ENCODE measurements at places on chromosomes 7 and 10. TPM values are rescaled to one million over a fixed set of nuclear protein-coding genes. Genes with fewer than 3 reads are reported as not detected.

DNA sequence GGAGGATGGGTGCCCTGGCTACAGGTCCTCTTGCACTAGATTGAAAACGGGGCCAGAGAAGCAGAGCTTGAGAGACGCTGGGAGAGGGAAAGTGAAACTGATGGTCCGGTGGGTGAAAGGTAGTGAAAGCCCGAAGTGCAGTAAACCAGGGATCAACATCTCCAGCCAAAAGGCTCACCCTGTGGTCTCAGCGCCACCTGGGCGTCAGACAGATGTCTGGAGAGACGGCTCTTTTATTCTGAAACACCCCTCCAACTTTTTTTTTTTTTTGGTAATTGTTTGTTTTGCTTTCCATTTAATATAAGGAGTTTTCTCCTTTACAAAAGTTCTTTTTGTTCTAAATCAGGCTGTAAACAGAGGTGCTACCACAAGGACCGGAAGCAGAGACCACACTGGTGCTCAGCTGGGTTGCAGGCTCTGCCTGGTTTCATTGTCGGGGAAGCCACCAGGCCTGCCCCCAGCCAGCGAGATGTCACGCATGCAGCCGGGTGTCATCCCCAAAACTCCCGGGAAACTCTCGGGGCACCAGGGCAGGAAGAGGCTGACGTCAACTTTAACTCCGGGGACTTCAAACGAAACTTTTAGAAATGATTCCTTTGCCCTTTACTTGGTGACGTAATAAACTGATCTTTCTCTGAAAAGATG is 11.2 kb downstream of the IL2RA start:
- peak; percentile 80 for DNase-seq

The IKZF1 gene
- not detected for total RNA-seq

DNA sequence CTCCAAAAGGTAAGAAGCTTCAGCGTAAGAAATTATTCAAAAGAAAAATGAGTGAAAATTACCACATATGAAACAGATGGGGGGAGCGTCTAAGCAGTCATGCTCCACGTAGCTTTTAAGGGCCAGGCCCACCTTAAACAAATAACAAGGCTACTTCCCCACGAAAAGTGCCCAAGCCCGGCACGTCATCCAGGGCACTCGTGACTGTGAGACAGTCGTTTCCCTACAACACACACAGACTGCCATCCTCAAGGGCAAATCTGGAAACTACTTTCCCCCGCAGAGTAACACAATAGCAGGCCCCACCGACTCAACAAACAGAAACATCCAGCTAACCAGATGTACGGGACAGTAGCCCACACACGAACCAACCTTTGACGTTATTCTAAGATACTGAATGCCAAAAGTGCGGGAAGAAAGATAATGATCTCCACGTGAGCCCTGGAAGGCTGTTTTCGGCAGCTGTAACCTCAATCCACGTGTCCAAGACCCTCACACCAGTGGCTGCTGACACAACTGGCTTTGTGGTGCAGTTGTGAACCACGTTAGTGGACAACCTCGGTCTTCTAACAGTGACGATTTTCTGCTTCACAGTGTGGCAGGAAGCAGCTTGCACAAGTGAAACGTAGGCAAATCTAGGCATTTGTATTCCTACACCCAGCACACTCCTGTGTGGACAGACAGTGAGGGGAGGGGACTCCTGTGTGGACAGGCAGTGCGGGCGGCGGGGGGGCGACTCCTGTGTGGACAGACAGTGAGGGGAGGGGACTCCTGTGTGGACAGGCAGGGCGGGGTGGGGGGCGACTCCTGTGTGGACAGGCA is 251.7 kb downstream of the ZMYND11 start:
- DNase-seq = no peak

DNA sequence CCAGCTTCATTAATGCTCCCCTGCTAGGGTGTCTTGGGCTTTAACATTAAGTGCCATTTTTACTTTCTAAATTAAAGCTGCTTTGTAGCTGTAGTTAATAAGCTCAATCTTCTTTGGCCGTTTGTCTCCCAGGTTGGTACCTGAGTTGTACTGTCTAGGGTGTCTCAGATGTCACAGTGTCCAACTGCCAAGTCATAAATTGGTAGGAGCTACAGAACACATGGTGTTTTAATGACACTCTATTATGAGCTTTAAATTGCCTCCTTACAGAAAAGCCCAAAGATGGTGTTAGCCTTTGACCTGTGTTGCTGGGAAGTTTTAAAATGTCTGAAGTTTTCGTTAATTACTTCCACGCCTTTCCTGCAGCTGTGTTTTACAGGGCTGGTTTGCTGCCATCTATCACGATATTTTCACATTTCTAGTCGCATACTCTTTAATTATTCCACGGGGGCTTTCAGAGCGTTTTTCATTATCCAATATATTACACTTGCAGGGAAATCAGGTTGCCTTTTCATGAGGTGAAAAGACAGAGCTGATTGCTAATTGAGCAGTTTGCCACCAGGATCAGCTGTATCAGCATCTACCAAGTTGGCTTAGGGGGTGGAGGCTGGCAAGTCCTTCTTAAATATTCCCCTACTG is 247.8 kb upstream of the PLPP4 start:
- DNase-seq = no peak

The STK31 gene
- not detected for total RNA-seq

The EN2 gene
- not detected for total RNA-seq

DNA sequence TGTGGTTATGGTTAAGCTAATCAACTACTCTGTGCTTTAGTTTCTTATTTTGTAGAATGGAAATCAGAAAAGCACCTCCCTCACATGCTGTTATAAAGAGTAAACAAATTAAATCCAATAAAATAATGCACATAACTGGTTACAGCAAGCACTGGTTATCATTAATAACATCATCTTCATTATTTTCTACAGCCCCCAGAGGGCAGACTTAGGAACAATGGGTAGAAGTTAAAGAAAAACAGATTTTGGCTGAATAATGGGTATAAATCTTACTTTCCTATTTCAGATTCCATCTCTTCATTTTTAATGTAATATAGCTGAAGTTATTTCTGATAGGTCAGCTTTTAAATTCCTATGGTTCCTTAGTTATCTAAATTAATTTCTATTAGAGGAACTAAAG is 126.5 kb downstream of the DOCK4 start:
- DNase-seq = no peak

GRCh38 chr7:111952783-111953182 is 253.4 kb downstream of the DOCK4 start:
- DNase-seq = no peak

- no peak for DNase-seq
Measured at GRCh38 chr7:18518555-18518954, 23.0 kb downstream of the HDAC9 start.

DNA sequence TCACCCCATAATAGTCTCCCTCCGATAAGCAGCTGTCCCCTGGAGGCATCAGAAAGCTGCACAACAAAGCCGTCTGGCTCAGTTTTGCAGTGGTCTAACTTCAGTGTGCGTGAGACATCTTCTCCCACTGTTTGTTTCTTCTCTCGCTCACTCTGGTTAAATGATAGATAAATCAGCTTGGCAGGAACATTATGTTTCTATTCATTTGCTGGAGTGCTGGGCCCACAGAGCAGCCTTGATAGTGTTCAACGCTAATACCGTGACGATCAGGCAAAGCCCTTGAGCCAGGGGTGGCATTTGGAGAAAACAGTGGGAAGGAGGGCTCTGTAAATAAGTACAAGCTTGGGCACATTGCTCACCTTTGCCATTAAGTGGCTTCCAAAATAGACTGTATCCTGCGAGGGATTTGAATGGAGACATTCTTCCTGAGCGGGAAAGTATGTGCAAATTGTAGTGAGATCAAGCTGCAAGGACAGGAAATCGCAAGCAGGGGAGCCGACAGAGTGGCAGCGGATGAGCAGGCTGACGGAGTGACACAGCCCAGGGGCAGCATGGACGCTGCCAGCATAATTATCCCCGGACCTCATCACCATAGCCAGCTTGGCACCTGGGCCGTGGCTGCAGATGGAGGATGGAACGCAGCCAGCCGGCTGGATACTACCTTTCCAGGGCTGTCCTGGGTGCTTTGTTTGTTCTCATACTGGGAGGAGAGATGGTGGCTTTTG is 256.8 kb upstream of the FZD8 start:
- no peak for DNase-seq

GRCh38 chr7:116672596-116673456 is 830 bp downstream of the MET start:
- DNase-seq = peak; percentile 15

- DNase-seq = peak; percentile 70
Measured at GRCh38 chr10:5584895-5585516, 60.2 kb downstream of the CALML3 start.

DNA sequence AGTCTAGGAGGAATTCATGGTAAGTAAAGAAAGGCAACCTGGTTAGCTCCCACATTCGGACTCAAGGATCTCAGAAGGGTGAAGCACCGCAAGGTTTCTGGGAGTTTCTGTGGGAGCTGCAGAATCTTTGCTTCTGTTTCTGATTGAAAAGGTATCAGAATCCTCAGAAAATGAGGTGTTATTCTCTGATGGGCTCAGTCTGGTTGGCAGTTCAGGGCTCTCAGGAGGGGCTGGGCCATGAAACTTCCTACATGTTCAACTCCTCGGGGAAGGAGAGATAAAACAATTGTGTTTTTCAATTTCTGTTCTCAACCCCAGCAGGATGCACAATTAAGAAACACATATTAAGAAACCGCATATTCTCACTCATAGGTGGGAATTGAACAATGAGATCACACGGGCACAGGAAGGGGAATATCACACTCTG is 9.1 kb downstream of the OR2A7 start:
- DNase-seq = no peak

The PLXNA4 gene
- under 0.01 TPM for total RNA-seq

DNA sequence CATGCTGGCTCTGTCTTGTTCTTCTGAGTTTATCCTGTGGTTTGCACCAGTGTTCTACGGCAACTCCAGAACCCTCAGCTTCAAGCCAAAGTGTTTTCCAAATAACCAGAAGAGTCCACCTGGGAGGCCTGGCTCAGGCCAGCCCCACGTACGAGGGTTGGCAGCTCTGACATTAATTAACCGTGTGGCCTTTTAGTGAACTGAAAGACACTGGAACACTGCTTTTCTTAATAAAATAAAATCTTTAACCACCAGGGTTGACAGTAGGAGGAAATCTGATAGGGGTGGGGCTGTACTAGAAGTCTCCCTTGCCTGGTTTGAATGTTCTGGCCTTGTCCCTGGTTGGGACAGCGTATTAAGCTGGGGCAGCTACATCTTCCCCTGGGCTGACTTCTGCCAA is 64.9 kb downstream of the SYPL1 start:
- no peak for DNase-seq

GRCh38 chr10:118990326-118990725 is 39.2 kb upstream of the NANOS1 start:
- no peak for DNase-seq

The PSMG3 gene
- 30.9 TPM for total RNA-seq

DNA sequence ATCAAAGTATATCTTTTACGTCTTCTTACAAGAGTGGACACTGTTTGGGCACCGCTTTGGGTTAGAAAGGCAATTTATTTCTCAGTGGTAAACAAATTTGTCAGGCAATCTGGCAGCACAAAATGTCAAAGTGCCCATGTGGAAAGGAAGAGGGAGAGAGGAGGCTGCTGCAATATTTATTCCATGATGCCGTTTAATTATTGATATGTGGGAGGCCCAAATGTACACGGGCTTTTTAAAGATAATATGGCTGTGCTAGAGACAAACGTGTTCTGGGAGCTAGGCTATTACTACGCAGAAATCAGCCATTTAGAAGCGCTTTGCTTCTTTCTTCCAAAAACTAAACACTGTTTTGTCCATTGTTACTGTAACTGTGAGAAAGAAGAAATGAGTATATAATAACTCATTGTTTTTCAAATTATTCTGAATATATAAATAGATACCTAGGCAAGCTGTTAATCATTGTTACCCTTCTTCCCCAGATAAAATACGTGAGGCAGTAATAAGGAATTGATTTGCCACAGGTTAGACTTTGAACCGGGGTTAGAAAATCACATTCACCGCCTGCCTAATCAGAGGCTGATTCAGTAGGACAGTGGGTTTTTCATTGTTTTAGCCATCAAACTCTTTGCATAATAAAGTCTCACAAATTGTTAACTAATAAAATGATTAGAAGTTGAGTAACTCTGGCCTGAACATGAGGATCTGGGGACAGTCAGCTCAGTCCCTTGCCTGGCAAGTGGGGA is 116.5 kb upstream of the FRMD4A start:
- no peak for DNase-seq

- no peak for DNase-seq
Measured at GRCh38 chr7:104299323-104299722, 29.1 kb upstream of the LHFPL3 start.

GRCh38 chr7:157466867-157467261 is 130.1 kb downstream of the DNAJB6 start:
- no peak for DNase-seq

The EIF4H gene
- 248 TPM for total RNA-seq

All from fibroblast of villous mesenchyme (primary cell).